ENCODE measurements at places on chromosomes 7 and 10.

GRCh38 chr10:84238909-84239308, 2.4 kb downstream of the LRIT1 start:
- no peak for DNase-seq

DNA sequence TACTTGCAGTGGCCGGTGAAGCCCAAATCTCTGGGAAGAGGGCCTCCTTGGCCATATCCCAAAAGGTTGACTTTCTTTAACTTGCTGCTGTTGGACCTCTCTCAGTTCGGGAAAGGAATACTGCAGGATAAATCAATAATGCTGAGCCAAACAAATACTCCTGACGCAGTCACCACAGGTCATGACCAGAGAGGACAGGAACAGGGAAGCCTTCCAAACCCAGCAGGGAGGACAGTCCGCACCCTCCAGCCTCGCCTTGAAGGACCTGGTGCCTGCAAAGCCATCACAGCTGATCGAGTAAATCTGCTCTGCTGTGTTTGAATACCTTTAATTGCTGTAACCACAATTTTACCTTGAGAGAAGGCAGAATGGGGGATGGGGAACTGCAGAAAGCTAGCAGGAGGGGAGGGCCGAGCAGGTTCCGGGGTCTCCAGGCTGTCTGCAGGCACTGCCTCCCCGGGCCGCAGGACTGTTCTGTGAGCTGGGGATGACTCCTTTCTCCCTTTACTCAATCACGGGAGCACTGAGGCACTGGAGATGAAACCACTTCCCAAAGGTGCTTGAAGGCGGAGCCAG, 20.8 kb upstream of the INSIG1 start:
- no peak for DNase-seq

- no peak for DNase-seq
These were observed 92.9 kb downstream of the PLXDC2 start for GRCh38 chr10:19908991-19909696.

- DNase-seq = no peak
These were observed 24.0 kb downstream of the SLC35G1 start for GRCh38 chr10:93917821-93918220.

- no peak for DNase-seq
These were observed 309.4 kb downstream of the NXPH1 start for GRCh38 chr7:8742837-8743236.

- no peak for DNase-seq
These were observed 118.1 kb downstream of the SRI start for GRCh38 chr7:88101769-88102168.

DNA sequence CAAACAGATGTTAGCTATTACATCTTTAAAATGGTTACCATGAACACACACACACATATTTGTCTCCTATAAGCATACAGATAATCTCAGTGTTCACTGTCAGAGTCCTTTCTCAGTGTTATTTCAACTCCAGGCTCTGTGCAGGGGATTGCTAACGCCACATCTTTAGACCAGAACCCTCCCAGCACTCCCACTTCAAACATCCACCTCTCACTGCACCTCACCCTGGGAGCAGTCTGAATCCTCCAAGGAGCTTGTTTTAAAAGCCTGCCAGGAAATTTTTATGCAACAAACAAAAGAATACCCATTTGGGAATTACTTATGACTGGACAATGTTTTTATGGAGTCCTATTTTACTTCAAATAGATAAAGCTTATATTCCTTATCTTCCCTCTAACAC, 107.4 kb downstream of the PARD3 start:
- no peak for DNase-seq

DNA sequence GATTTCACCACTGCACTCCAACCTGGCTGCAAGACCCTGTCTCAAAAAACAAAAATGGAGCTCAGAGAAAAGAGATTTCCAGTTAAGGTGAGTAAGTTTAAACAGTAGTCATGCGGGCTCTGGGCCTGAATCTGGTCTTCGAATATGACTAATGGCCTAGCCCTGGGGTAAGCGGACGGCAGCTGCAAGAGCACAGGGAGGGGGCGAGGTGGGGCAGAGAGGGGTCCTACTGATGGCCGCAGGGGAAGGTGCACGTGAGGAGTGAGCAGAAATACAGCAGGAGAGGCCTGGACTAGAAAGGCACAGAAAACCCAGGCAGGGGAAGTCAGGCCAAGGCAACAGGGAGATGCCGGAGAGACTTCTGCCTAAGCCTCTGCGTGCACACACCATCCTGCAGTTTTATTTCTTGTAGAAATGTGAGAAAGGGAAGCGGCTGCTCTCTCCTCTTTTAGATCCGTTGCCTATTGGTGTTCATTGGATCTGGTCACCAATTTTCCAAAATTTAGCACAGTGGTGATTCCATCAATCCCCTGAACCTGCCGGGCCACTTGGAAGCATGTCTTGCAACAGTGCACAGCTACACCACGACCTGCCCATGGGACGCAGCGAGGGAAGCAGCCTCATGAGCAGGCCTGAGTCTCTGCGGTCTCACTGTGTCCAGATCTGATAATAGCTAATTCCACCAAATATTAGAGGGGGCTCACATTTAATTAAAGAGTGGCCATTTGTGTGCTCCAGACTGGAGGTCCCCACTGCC, 139.0 kb downstream of the PAXIP1 start:
- no peak for DNase-seq

DNA sequence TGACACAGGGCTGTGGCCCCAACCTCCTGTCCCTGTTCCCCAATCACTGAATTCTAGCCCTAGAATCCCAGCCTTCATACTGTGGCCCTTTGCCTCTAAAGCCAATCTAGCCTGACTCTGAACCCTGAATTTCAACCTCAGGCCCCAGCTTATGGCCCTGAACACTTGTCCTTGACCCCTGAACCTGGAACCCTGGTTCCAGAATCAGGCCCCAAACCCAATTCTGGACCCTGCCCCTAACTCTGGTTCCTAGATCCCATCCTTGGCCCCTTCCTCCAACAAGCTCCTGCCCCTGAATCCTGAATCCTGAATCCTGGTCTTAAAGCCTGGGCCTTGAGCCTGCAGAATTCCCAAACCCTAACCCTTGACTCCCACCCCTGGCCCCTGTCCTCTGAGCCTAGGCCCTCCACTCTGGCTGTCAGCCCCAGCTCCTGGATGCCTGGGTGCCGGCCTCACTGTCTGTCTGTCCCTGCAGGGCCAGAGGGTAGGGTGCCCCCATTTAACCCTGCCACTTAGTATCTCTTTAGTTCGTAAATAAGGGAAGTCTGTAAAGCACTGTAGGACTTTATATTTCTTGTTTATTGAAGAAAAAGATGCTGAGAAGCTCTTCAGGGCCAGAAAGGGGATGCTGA, 1.3 kb downstream of the INPP5A start:
- no peak for DNase-seq

DNA sequence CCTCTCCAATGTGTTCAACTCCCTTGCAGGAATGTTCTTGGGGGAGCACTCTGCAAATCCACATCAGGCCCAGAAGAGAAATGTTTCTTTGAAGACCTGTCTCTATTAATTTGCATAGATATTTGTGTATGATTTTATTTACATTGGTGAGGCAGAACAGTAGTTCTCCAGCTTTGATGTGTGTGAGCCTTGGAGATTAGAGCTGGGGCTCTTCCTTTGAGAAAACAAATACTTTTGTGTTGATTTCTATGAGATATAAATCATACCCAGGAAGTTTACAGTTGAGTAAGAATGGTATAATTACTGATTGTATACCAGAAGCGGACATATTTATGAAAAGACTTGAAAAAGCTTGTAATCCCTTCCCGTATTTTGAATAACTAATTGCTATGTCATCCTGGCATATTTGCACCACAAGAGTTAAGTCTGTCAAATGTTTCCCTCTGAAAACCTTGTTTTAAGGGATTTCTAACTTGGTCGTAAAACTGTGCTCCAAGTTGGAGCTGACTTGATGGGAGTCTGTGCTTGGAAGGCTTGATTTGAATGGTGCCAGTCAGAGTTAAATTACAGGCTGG, 468.5 kb downstream of the LRMDA start:
- no peak for DNase-seq

DNA sequence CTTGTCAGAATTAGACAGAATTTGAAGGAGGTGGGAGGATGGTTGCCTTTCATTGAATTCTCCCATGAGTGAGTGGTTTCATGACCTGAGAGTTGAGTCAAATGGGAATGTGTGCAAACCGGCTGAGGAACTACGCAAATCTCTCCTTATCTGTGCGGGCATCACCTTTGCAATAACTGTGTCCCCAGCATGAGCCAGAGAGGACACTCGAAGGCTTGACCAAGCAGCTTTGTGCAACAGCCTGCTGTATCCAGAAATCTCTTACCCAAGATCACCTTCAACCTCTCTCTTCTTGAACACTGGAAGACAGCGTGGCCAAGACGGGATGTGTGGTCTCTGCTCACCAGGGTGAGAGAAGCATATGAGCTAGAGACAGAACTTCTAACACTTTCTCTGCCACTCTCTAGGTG, 93.8 kb upstream of the IKZF1 start:
- no peak for DNase-seq

DNA sequence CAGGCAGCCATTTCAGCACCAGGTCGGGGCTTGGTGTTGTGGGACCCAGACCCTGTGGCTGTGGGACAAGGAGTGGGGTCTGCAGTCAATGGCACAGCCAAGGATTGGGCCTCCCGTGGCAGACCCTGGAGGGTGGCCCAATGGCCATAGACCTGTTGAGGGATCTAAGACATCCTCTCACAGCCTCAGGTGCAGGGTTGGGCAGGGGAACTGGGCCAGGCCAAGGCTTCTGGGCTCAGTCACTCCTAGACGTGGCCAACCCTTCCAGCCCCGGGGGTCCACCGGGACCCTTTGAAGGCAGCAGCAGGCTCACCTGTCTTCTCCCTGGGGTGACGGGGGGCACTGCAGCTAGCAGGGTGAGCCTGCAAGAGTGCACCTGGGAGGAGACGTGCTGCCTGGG, 45.7 kb upstream of the DPYSL4 start:
- DNase-seq = no peak
